ENCODE measurements at places on chromosomes 4 and X.

DNA sequence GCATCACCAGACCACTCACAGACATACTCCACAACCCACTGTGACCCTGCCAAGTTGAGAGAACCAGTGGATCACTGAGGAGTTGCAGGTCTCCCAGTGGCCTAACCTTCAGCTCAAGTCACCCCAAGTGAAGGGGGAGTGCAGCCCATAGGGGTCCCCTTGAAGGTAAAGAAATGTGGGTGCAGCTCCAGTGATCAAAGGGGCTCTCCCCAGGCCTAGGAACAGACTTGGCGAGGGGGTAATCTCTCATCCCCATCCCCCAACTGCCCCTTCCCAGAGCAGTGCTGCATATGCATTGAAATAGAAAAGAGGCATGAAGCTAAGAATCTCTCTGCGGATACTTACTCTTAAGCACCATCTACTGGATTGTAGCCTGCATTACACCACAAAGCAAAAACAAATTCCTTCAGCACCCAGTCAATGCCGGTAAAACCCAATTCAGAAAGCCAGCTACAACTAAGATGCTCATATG, 27.0 kb downstream of the MAGEE1 start:
- DNase-seq: no peak

- DNase-seq: no peak
Measured at GRCh38 chr4:80614319-80614718, 278.8 kb downstream of the CFAP299 start.

GRCh38 chrX:153884136-153884535, 1.8 kb downstream of the L1CAM start:
- DNase-seq: no peak

DNA sequence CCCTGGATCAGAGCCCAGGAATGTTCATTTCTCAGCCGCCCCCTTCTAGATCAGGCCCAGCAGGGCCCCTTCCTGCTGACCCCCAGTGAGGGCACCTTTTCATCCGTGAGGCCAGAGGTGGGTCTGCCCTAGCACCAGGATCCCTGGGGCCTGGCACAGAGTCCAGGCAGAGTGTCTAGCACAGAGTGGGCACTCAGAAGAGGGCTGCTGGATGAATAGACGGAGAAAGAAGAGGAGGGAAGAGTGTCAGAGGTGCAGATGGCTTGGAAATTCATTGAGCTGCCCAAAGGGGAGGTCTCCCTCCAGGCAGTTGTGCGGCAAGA, 106.5 kb downstream of the CPZ start:
- no peak for DNase-seq

GRCh38 chrX:153061732-153062131, 5.5 kb downstream of the PNMA3 start:
- DNase-seq: no peak

DNA sequence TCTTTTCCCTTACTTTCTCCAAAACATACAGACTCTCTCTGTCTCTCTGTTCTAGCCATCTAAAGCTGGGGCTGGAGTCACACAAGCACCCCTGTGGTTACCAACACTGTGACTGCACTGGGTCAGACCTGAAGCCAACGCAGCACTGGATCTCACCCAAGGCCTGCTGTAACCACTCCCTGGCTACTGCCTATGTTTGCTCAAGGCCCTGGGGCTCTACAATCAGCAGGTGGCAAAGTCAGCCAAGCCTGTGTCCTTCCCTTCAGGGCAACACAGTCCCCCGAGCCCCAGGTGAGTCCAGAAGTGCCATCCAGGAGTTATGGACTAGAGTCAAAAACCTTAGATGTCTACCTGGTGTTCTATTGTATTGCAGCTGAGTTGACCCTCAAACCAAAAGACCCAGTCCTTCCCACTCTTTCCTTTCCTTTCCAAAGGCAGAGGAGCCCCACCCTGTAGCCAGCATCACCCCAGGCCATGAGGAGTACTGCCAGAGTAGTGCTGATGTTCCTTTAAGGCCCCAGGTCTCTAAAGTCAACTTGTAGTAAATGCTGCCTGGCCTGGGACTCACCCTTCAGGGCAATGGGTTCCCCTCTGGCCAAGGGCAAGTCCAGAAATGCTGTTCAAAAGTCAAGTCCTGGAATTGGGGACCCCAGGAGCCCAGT, 58.8 kb upstream of the RAP2C start:
- no peak for DNase-seq

GRCh38 chrX:40414335-40414734, 166.4 kb upstream of the ATP6AP2 start:
- DNase-seq: no peak

DNA sequence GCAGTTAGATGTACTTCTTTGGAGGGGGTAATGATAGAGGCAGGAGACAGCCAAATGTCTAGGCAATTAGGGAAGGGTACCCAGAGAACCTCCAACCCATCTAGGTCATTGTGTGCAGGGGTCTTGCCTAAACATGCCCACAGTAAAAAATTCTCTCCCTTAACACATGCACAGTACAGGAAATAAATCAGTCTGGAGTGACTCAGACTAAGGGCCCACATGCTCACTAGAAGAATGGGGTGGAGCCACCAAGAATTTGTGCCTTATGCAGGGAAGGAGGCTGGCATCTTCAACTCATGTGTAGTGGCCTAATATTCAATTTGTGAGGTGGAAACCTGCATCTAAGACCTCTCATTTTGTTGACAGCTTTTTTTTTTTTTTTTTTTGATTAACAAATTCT, 945.3 kb upstream of the GRIA3 start:
- DNase-seq: no peak

DNA sequence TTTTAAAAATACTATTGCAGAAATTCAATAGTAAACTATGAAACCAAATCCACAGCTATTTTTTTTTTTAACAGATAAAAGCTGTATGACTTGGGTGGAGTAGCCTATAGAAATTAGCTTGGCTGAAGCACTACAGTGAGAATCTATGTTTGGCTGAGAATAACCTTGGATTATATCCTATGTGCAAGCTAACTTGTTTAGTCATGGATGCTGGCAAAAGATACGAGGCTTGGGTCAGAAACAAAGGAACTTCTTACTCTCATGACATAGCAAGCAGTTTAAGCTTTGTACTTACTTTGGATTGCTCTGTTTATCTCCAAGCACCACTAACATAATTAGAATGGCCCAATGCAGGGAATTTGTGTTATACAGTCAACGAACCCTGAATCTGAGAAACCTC, 119.2 kb upstream of the GRID2 start:
- no peak for DNase-seq

DNA sequence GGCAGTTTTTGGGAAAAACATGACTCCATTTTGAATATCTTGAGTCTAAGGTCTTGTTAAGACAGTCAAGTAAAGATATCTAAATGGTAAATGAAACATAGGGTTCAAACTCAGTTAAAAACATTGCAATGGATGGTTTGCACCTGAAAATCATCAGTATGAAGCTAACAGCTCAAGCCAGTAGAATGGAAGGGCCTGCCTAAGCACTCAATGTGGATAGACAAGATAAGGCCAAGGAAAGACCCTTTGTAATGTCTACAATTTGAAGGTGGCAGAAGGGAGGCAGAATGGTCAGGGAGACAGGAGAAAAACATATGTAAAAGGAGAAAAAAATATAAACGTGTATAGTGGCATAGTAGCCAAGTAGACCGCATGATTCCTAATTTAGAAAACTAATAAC, 78.2 kb downstream of the REELD1 start:
- DNase-seq: no peak

DNA sequence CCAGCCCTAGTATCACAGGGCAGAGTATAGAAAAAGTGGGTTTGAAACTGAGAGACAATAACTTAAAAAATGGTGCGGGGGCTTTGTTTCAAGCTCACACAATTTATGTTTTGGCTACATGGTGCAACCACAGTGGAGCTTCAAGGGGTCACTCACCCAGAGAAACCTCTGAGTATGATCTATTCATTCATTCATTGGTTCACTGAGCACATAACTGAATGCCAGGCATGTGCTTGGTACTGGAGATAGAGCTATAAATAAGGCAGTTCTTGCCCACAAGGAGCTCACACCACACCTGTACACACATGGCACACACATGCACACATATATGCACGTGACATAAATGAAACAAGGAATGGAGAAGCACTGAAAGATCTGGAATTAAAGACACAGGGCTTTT, 171.4 kb downstream of the NHS start:
- DNase-seq: no peak

GRCh38 chr4:26787461-26788340, 72.9 kb upstream of the STIM2 start:
- peak; percentile 10 for DNase-seq

- DNase-seq: no peak
Measured at GRCh38 chr4:151753056-151753455, 7.8 kb downstream of the GATB start.

GRCh38 chr4:165627128-165627527, 245.9 kb upstream of the TLL1 start:
- no peak for DNase-seq

DNA sequence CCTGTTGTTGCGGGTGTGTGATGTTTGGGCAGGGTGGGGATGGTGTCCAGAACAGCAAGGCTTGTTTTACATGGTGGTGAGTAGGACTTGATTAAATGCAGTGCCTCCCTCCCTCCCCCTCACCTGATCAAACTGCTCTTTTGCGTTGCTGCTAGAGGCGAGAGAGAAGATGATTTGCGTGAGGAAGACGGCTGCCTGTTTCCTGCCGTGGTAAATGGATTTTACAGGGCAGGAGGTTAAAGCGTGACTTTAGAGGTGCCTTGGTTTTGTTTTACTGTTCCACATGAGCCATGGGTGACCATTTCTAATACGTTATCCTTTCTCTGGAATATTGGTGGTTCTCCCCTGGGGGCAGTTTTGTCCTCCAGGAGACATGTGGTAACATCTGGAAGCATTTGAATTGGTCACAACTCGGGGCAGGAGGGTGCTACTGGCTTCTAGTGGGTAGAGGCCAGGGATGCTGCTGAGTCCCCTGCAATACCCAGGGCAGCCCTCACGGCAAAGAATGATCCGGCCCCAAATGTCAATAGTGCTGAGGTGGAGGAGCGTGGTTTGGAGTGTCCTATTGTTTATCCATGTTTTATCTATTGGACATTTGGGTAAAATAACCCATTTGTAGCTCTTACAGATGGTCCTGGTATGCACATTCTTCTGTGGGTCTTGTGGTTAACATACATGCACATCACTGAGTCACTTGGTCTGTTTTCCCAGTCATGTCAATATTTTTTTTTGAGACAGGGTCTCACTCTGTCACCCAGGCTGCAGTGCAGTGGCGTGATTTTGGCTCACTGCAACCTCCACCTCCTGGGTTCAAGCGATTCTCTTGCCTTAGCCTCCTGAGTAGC, 73.7 kb downstream of the SHROOM2 start:
- DNase-seq: no peak
